ENCODE measurements at places on chromosomes 1 and 21.

DNA sequence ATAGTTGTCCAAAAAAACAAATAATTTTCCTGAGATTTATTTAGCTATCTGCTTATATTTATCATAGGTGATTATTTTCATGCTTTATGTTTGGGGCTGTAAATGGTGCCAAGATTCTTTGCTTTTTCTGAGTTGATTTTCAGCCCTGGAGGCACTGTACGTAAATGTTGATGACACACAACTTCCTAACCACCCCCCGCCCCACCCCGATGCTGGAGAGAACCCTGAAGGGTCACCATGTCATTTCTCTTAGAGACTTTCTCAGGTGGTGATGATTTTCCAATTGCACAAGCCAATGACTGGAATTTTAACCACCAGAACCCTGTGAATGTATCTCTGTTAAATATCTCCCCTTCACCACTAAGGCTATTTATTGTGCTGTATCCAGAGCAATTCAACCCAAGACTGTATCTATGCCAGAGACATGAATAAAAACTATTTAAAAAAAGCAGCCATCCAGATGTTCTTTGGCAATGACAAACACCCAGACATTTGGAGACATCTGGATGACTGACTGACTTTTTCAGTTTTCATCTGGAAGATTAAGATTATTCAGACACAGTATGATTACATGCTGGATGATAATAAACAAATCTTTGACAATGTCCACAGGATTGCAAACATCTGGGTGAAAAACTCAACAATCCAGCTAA lies 346.0 kb downstream of the LMX1A start:
- DNase-seq: no peak

- DNase-seq: peak; percentile 56
Measured at GRCh38 chr1:197320991-197321531, 53.0 kb downstream of the CRB1 start.

DNA sequence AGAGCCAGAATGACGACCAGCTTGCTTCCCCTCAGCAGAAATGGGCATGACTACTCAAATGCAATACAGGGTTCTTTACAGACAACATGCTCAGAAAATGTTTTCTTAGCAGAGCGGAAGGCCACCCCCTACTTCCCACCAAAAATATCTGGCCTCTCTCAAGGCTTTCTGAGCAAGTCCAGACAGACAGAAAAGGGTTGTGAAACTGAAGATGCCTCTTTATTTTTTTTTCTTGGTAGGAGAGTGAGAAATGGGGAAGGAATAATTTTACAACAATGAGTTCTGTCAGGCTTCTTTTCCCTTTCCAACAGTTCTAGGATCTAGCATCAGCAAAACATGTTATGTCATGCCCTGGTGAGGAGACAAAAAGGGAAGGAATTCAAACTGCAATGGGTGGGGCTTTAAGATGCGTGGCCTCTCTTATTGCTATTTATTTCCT lies 172.0 kb upstream of the CAMK1G start:
- DNase-seq: peak; percentile 24

DNA sequence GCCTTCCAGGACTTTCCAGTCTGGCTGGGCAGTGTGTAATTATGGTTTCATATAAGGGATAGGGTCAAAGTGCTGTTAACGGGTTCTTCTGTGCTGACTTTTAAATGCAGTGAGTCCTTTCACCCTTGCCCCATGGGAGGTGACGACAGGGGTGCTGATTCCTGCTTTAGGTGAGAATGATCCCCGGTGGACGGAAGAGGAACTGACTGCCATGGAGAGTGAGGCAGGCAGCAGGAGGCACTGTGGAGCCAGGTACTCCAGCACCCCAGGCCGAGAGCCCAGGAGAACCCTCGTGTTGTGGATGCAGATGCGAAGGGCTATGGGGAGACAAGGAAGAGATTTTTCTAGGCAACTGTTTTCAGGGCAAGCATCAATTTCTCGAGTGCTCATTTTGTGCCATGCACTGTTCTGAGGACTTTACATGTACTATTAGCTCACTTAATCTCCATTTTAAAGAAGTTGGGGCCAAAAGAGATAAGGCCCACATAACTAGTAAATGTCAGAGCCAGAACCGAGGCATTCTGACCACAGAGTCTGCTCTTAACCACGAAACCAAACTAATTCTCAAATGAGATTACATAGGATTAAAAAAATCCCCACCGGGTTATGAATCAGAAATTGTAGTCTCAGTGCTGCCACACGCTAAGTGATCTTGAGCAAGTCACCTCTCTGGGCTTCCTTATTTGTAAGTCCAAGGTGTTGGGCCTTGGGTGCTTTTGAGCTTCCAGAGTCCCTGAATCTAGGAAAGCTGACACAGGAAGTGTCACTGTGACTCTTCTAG lies 28.2 kb downstream of the STPG1 start:
- DNase-seq: no peak
